ENCODE measurements at places on chromosomes 12 and 14. TPM values are rescaled to one million over a fixed set of nuclear protein-coding genes. Genes with fewer than 3 reads are reported as not detected.
A peak's percentile ranks its signal among the peaks of the same experiment; 100 is the strongest.

DNA sequence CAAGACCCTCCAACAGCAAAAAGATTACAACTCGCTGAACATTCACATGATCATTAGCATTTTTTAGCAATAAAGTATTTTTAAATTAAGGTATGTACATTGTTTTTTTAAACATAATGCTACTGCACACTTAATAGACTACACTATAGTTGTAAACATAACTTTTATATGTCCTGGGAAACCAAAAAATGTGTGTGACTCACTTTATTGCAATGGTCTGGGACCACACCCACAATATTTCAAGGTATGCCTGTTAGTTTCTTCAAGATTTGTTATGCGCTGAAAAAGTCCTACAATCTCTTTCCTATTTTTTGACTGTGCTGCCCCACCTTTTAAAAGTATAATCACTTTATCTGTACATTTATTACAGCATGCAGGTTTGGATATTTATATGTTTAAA lies 30.4 kb upstream of the PCNX4 start:
- no peak for DNase-seq

DNA sequence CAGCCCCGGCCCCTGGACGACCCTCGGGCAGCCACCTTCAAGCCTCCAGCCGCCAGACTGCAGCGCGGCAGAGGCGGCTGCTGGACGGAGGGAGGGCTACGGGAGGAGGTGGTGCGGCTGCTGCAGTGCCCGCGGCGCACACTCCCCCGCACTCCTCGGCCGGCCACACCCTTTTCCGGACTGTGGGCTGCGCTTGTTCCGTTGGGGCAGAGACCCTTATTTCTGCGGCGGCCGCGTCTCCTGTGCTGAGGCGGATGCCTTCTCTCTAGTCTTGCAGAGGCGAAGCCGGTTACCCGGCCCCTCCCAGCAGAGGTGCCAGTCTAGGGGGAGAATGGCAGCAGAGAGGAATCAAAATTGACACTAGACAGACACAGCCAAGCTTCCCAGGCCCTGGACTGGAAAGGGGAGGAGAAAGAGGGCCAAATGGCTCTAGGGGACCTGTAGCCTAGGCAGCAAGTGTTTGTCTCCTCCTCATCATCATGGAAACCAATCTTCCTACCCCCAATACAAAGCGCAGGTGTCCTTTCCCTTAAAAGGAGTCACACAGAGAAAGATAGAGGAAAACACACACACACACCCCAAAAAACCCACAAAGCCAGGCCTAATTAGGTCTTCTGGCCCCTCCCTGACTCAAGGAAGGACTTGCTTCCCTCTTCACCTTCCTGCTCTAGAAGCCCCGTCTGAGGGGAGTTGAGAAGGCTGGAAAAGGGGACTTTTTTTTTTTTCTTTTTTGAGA lies 1.3 kb downstream of the ESYT1 start:
- DNase-seq = peak; percentile 74

BEST3 gene
- not detected for polyA plus RNA-seq

TDRD9 gene
- polyA plus RNA-seq = 1.1 TPM

TMEM233 gene
- polyA plus RNA-seq = not detected

OVCH1 gene
- polyA plus RNA-seq = not detected

Measured in B cell (primary cell).